Stimulated activated CD8-positive, alpha-beta memory T cell treated with anti-CD3 and anti-CD28 coated beads, Interleukin-15, amount 100 ng/mL, for 48 hours (primary cell): ENCODE measurements at places on chromosomes 2 and 18.

- no peak for DNase-seq
Measured at GRCh38 chr2:238881353-238882081, 33.6 kb downstream of the TWIST2 start.

DNA sequence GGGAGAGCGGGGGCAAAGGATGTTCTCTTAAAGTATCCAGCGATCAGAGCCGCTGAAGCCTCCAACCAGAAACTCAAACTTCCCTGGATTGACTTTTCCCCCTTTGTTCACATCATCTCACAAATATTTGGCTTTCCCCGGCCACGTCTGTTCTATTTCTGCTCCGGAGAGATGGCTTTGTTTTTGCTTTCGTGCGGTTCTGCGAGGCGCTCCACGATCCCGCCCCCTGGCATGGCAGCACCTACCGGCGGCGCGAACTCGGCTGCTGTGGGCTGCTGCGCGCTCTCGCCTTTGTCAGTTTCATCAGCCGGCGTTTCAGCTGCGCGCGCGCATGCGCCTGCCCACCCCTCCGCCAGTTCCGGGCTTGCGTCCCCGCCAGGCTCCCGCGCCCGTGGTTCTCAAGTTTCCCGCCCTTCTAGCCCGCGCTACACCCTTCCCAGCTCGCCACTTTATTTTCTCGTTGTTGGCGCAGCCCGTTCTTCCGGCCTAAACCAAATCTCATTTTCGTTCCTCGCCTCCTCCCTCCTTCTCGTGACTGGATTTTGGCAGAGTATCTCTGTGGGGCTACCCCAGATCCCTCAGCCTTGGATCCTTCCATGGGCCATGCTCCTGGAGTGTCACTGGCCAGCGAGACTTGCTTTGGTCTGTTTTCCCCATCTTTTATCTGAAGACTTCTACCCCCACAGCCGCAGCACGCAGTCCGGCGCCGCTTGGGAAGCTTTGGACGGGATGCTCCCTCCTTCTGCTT, 98.0 kb downstream of the INSIG2 start:
- DNase-seq: peak; percentile 83

DNA sequence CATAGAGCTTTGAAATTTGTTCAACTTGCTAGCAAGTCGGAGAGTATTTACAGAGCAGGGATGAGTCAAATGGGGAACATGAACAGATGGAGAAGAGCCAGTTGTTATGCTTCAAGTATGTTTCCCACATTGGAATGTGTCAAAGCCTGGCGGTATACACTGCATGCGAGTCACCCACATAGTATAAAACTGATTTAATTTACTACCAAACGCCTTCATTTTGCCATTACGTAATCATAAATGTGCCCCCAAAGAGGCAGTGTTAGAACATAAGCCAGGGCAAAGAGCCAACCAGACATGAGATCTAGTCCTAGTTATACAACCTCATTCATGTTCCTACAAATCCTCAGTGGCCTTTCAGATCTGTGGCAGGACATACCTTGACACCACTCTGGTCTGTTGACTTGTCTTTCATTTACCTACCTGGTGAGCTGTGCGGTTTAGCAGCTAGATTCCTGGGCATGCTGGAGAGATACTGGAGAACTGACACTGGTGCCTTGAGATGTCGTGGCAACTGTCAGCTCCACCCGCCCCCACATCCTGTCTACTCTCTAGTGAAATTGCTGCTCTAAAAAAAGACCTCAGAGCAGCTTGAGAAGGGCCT, 21.7 kb upstream of the NRP2 start:
- DNase-seq: no peak

DNA sequence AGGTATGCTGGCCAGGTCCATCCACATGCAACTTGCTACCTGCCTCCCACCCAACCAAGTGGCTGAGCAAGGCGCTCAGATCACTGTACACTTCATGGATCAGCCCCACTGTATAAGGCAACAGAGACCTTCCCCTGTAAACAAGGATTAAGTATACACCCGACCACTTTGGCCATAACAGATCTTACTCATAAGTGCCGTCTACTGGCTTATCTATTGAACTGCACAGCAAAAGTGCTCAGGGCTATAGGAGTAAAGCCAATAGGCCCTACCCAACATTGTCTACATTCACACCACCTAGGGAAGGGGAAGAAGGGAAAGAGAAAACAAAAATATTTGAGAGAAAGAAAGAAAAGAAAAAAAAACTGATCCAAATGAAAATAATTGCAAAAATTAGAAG, 663.9 kb upstream of the LRRTM1 start:
- no peak for DNase-seq

DNA sequence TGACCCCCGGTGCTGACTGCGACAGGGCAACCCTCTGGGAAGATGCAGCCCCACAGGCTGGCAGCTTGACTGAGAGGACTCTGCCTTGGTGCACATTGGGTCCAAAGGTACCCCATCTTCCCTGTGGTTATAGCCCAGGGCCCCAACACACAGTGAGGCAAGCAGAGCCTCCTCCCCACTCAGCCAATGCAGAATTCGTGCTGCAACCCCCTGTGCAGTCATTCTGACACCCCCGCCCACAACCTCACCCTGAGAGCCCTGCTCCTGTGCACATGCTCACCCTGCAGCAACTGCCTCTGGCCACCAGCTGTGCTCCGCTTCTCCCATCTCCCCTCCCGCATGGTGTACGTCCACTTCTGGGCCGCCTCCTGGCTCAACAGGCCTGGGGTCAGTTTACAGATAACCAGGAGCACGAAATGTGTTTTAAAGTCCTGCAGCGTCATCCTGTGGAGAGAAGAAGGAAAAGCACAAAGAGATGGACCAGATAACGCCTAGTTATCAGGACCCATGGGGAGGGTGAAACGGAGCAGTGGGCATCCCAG, 24.4 kb downstream of the CAPN14 start:
- DNase-seq: no peak
